ENCODE measurements at places on chromosomes 5 and 9. TPM values are rescaled to one million over a fixed set of nuclear protein-coding genes. Genes with fewer than 3 reads are reported as not detected.

DNA sequence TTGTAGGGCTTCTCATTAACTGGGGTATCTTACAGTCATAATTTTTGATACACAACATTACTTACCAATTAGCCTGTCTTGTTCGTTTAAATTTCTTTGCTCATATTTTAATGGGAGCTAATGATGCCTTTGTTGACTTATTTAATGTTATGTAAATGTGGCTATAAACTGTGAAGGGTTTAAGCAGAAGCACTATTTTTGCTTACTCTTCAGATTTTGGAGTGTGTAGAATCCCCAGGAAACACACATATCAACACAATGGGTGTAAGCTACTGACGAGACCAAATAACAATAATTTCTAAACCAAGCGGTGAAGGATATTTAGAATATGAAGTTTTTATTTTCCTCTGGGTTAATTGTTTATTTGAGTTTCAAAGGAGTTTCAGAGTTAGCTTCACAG is 452.5 kb downstream of the EBF1 start:
- DNase-seq, result no peak

DNA sequence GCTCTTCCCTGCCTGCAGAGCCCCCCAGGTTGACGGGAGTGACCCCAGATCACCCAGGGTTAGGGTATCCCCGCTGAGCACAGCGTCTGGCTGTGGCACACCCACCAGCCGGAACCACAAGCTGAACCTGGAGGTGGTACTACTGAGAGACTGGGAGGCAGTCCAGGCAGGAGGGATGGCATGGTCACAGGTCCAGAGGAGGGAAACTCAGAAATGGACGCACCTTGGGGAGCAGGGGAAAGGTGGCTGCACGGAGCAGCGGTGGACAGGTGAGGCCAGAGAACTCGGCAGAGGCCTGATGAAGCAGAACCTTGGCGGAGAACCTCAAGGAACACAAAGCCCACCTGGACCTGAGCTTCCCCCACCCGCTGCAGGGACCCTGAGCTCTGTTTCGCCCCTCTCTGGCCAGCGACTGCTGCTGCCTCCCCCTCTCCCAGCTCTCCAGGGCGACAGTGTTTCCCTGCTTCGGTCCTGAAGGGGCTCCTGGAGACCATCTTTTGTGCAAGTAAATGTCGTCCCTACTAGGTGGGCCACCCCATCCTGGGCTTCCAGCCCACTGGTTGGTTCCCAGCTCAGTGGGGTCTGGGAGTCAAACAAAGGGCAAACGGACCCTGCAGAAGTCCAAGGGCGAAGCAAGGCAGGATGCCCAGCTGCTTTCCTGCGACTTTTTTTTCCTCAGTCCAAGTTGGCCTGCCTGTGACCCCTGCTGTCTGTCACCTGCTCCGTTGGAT is 845 bp downstream of the ADGRD2 start:
- no peak for DNase-seq

The INSL4 gene
- total RNA-seq, result not detected

GRCh38 chr5:125180231-125180829 is 433.9 kb upstream of the ZNF608 start:
- no peak for DNase-seq

GRCh38 chr5:11724940-11725339 is 179.3 kb downstream of the CTNND2 start:
- DNase-seq, result no peak

The CTSV gene
- 2.9 TPM for total RNA-seq

GRCh38 chr5:109562441-109562840 is 127.3 kb upstream of the MAN2A1 start:
- no peak for DNase-seq

The DRD1 gene
- total RNA-seq, result 0.21 TPM

- DNase-seq, result no peak
Observed at GRCh38 chr5:41940641-41941040, 15.6 kb downstream of the FBXO4 start.

DNA sequence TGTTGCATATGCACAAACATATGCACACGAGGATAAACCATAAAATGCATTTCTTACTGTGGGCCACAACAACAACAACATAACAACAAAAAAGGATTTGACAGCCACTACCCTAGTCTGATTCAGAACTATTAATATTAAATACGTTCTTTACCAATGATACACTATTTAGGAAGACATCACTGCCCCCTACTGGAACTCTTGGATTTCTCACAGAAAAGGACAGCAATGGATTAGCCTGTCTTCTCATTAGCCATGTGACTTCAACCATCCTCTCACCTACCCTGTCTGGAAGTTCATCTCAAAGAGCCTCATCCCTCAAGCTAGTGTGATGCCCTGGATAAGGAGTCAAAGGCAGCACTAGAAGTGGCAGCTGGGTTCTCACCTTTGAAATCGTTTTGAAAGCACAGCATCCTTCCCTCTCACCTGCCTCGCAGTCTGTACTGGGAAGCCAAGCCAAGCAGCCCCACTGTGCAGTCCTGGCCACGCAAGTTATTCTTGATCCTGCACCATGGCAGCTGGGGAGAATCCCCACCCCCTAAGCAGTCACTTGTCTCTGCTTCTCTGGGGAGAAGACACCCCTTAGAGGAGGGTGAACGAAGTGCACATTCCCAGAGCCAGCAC is 64.6 kb downstream of the SH3TC2 start:
- peak; percentile 75 for DNase-seq

GRCh38 chr5:36357391-36357975 is 55.8 kb upstream of the RANBP3L start:
- no peak for DNase-seq

The SLIT3 gene
- total RNA-seq, result 21.4 TPM

- DNase-seq, result peak; percentile 19
Observed at GRCh38 chr5:159211729-159212174, 2.4 kb upstream of the RNF145 start.

The ACOT12 gene
- total RNA-seq, result not detected

The SLC23A1 gene
- not detected for total RNA-seq

GRCh38 chr9:3893519-3893918 is 367.7 kb upstream of the RFX3 start:
- no peak for DNase-seq

The PCDHGA3 gene
- total RNA-seq, result 3.9 TPM

Measured in tongue (tissue), 3 donors.